Gastroesophageal sphincter (tissue), 4 donors: ENCODE measurements at places on chromosomes 3 and 15.

DNA sequence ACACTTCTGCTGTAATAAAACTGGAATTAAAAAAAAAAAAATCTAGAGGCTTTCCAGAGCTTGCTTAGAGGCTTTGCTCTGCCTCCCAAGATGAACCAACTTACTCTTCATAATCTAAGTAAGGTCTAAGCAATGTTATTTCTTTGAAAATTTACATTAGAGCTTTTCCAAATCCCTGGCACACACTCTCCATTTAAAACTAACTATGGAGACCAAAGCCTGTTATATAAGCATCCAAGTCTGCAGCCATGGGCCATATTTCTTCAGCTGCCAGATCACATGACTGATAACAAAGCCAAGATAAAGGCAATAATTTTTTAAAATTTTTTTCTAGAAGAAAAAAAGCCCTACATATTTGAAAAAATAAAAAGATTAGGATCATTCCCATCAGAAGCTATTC lies 55.0 kb upstream of the ARHGEF3 start:
- ATAC-seq = no peak

DNA sequence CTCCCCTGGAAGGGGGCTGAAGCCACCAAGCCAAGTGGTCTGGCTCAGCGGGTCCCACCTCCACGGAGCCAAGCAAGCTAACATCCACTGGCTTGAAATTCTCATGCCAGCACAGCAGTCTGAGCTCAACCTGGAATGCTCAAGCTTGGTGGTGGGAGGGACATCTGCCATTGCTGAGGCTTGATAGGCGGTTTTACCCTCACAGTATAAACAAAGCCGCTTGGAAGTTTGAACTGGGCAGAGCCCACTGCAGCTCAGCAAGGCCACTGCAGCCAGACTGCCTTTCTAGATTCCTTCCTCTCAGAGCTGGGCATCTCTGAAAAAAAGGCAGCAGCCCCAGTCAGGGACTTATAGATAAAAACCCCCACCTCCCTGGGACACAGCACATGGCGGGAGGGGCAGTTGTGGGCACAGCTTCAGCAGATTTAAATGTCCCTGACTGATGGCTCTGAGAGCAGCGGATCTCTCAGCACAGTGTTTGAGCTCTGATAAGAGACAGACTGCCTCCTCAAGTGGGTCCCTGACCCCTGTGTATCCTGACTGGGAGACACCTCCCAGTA lies 23.2 kb upstream of the IGSF10 start:
- ATAC-seq = no peak

DNA sequence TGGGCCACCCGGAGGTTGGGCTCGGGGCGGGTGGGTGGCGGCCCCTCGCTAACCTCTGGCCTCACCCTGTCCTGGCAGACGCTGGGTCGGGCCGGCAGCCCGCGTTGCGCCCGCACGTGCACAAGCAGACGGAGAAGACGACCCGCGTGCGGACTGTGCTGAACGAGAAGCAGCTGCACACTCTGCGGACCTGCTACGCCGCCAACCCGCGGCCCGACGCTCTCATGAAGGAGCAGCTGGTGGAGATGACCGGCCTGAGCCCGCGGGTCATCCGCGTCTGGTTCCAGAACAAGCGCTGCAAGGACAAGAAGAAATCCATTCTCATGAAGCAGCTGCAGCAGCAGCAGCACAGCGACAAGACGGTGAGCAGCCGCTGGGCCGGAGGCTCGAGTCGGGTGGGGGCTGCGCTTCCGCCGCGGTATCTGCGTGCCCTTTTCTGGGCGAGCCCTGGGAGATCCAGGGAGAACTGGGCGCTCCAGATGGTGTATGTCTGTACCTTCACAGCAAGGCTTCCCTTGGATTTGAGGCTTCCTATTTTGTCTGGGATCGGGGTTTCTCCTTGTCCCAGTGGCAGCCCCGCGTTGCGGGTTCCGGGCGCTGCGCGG lies 3.7 kb downstream of the ISL2 start:
- no peak for ATAC-seq

GRCh38 chr3:48356419-48356818 lies 15.6 kb upstream of the FBXW12 start:
- no peak for ATAC-seq

DNA sequence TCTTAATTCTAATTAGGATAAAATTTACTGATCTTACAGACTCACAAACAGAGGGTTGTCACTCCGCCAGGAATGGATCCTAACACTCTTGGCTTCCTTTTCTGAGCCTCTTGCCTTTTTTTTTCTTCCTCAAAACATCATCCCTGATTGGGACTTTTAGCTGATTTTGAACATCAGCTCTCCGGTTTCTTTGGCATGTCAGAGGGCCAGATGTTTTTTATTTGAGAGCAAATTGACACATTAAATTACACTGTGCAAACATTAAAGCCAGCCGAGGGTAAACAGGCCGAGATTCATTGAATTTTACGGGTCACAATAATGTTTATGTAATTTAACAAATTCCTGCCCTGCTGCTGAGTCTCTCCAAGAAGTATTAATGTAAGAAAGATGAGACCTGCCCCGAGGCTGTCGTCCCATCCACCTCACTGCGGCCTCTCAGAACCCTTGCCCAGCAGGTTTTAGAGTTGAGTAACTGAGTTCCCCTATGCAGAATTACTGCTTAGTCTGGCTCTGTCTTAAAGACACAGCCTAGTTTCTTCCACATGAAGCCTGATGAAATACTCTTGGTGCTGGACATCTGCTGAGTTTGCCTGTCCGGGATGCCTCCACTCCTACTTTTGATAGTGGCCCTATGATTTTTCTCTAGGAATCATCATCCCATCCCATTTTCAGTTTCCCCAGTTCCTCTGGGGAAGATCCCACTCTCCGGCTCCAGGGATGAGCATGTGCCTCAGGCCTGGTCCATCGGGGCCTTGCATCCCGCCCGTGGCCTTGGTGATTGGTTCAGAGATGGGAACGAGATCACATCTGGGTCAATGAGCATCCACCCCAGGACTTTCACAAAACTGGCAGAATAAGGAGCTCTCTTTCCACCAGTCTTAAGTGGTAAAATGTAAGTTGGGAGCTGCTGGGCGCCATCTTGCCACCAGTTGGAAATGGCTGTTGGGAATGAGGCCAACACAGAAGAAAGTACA lies 226.6 kb upstream of the TLE3 start:
- peak; percentile 70 for ATAC-seq
